Skeletal muscle cell (primary cell): ENCODE measurements at places on chromosomes 5 and 9.
A peak's percentile ranks its signal among the peaks of the same experiment; 100 is the strongest.

DNA sequence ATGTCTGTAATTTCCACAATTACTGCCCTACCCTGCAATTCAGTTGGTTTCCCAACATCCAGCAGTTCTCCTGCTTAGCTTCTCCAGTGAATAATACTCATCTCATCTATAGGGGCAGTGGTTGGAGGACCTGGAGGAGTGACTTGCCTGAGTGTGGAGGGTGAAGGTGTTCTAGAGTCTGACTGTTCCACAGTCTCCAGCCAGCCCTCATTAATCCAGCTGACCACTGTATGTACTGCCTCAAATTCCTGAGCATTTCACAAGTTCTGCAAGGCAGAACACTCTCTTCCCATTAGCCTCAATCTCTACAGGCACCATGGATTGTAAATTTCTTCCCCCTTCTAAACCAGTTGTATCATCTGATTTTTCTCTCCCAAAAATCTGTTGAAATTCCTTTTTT lies 147.4 kb upstream of the NFIL3 start:
- peak; percentile 21 for DNase-seq

GRCh38 chr5:51997949-51998348 lies 614.7 kb downstream of the ISL1 start:
- no peak for DNase-seq

DNA sequence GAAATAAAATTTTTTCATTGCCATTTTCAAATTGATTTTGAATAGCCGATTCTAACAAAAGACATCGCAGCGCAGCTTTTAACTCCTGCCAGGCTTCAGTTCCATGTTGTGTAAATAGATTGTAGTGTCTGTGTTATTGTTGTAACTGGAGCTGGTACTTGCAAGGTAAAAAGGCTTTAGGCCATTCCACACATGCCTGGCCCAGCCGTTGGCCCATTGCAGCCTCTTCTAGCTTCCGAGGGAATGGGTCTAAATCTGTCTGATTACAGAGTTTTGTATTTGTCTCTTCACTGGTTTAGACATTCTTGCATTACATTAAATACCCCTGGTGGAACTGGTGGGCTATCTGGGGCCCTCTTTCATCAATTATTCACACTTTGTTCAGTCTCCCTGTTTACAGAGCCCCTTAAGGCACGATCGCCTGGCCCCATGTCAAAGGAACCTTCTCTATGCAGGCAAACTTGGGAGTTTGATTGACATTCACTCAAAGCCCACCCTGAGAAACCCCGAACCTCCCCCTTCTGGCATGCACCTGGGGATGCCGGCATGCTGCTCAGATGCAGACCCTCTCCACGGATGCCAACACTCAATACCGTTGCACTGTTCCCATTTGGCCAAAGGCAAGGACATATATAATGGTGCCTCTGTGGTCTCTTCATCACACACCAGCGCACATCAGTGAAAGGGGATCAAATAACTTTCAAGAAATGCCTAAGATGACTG lies 281.7 kb upstream of the IRX2 start:
- no peak for DNase-seq

- DNase-seq: no peak
Observed at GRCh38 chr9:128298535-128299482, 22.7 kb downstream of the SWI5 start.

DNA sequence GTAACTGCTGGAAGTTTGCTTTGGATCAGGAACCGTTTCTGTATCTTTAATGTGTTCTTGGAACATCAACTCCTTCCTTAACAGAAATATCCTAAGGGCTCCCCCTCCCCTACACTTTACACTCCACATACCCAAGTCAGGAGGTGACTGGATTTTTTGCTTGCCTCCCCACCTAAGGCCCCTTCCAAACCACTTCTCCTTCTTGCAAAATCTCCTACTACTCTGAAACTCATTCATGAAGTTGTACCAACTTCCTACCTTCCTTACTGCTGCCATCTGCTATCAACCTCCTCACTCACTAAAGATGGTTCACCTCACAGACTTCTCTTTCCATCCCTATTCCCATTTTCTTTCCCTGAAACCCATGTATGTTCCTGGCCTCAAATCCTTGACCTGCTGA lies 16.1 kb downstream of the TXN start:
- no peak for DNase-seq

GRCh38 chr5:142255831-142256230 lies 69.0 kb downstream of the SPRY4 start:
- no peak for DNase-seq

GRCh38 chr5:95816341-95816740 lies 6.2 kb downstream of the GLRX start:
- no peak for DNase-seq

DNA sequence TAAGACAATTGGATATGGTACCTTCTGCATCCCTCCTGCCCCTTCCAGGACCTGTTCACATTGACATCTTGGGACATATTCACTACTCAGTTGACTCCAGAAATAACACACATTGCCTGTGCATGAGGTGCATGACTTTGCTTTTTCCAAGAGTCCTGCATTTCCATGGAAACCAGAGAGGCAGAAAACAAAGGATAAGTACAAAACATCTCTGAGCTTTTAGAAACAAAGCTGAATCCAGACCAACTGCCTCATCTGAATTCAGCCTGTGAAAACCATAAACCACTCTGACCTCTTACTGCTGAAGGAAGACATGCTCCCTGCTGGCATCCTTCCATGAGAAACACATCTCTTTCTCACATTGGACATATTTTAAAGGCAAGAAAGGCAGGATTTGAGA lies 695.1 kb downstream of the TAF11L14 start:
- peak; percentile 65 for DNase-seq

- no peak for DNase-seq
Observed at GRCh38 chr5:120748474-120748873, 284.4 kb downstream of the PRR16 start.

- no peak for DNase-seq
Observed at GRCh38 chr9:89879701-89880100, 274.9 kb downstream of the GADD45G start.

- DNase-seq: no peak
Observed at GRCh38 chr9:107100591-107100990, 182.5 kb upstream of the RAD23B start.

DNA sequence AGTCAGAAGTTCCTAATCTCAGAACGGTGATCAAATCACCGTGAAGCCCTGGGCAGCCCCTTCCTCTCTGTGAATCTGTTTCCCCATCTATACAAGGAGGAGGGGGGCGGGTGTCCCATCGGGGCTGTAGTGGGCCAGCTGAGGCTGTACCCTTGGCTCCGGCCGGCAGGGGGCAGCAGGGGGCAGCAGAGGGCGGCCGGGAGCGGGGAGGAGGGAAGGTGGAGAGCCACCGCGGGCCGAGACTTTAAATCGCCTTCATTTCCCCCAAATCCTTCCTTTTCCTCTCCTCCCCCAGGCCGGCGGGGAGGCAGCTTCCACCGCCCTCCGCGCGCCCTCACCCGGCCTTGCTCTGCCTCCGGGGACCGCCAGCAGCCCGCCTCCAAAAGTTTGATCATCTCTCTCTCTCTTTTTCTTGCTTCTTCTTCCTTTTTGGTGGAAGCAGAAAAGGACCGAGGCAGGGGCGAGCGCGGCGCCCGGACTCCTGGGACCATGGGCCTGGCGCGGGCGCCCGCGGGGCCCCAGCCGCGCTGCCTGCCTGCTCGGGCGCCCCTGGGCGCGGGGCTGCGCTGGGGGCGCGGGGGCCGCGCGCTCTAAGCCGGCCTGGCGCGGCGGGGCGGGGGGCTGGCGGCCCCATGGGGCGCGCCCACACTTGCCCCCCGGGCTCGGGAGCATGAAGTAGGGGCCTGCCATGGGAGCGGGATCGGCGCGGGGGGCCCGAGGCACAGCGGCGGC lies at the start of gene COL27A1:
TSS of gene COL27A1 (plus strand) at position 275 of the 732 bp plus-strand sequence. CDS start at position 689, 414 bp downstream.
- no peak for DNase-seq

GRCh38 chr5:122362361-122362760 lies 50.3 kb downstream of the SNCAIP start:
- DNase-seq: no peak

- DNase-seq: no peak
Observed at GRCh38 chr5:81045389-81045807, 85.2 kb downstream of the RASGRF2 start.

DNA sequence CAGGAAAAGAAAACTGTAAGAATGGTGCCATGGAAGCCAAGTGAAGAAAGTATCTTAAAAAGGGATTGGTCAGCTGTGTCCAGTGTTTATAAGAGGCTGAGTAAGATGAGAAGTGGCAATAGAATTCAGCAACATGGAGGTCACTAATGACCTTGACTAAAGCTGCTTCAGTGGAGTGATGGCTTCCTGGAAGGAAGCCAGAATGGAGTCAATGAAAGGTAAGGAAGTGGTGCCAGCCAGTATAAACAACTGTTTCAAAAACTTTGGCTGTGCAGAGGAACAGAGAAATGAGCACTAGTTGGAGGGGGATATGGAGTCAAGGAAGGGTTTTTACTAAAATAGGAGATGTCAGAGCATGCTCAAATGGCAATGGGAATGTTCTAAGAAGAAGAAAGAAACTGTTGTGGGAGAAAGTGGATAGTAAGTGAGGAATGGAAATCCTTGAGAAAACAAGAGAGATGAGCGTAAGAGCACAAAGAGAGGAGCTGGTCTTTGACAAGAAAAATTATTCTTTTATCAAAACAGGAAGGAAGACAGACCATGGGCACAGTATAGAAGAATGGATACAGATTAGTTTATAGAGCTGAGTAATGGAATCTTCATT lies 11.1 kb upstream of the NRG2 start:
- no peak for DNase-seq

- DNase-seq: no peak
Observed at GRCh38 chr5:3836528-3836927, 240.9 kb downstream of the IRX1 start.

- DNase-seq: no peak
Observed at GRCh38 chr9:36142510-36143244, 6.1 kb downstream of the GLIPR2 start.

DNA sequence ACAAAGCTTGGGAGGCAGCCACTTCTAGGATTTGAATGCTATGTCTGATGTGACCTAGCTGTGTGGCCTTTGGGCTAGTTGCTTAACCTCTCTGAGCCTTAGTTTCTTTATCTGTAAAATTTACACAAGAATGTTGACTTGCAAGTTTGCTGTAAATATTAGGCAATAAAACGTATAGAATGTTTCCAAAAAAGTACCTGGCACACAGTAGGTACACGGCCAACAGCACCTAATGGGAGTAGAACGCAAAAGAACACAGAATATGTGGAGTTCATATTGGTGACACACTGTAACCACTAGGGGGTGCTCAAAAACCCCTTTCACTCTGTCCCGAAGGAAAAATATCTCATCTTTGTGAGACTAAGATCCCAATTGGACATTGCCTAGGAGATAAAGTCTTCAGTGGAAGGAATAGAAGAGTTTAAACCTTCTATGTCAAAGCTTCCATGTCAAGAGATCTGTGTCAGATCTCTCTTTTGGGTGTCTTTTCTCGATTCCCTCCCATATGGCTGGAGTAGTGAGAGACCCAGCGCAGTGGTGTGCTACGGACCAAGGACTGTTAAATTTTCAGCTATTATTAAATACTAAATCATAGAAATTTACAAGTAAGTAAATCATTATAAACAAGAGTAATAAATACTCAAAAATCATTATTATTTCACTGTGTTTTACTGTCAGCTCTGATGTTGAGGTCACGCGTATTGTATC lies 145.4 kb upstream of the RAD23B start:
- no peak for DNase-seq

- DNase-seq: no peak
Observed at GRCh38 chr5:72144762-72145161, 37.5 kb downstream of the MAP1B start.

DNA sequence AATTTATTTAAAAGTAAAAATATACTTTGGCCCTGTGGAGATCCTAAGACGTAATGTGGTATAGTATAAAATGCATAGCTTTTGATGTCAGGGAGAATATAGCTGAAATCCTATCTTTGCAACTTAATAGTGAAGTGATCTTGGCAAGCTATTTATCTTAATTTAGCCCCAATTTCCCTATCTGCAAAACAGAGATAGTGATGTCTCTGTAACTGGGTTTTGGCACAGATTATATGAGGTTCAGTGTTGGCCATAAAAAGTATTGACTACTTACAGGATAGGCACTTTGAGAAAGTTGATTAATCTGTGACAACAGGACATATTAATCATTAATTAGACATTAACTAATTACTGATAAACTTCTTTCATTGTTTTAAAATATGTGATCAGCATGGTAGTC lies 89.2 kb downstream of the ISL1 start:
- DNase-seq: no peak

- no peak for DNase-seq
Observed at GRCh38 chr9:137759117-137759516, 118.5 kb upstream of the CACNA1B start.

GRCh38 chr5:134937526-134937925 lies 30.2 kb upstream of the CATSPER3 start:
- DNase-seq: no peak

- DNase-seq: no peak
Observed at GRCh38 chr9:89664896-89665329, 60.1 kb downstream of the GADD45G start.

DNA sequence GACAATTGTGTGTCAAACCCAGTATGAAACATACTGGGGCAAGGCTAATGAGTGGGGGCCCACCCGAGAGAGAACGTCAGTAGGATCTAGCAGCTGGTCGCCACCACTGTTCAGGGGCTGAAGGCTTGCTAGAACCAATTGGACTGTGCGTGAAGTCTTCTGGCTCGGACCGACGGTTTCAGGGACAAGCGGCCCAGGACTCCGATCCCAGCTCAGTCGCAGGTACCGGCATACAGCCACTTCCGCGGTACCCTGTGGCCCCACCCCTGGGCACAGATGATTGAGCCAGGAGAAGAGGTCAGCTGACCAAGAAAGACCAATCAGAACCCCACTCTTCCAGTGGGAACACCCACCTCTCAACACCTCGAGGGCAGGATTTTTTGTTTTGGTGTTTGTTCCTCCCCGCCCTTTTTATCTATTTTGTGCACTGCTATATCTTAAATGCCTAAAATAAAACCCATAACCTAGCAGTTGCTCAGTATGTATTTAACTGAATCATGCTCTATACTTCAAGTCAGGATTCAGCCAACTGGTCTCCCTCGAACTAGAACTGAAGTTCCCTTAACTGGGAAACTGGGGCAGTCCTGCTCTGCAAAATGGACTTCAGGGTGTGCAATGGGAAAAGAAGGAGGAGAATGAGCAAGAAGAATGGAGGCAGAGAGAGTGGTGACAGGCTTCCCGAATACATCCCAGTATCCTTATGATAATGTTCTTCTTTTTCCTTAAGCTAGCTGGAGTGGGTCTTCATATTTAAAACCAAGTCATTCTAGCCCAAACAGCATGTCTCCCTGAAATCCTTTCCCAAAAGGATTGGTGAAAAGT lies 21.1 kb upstream of the CPEB4 start:
- no peak for DNase-seq

GRCh38 chr9:77011973-77012821 lies 7.3 kb upstream of the FOXB2 start:
- no peak for DNase-seq

- DNase-seq: no peak
Observed at GRCh38 chr5:179879690-179880010, 21.0 kb upstream of the MRNIP start.

- no peak for DNase-seq
Observed at GRCh38 chr9:7180247-7180646, 422.5 kb downstream of the KDM4C start.

GRCh38 chr5:80508844-80509243 lies 20.9 kb downstream of the FAM151B start:
- DNase-seq: no peak
